ENCODE measurements at places on chromosomes 1 and 21.

DNA sequence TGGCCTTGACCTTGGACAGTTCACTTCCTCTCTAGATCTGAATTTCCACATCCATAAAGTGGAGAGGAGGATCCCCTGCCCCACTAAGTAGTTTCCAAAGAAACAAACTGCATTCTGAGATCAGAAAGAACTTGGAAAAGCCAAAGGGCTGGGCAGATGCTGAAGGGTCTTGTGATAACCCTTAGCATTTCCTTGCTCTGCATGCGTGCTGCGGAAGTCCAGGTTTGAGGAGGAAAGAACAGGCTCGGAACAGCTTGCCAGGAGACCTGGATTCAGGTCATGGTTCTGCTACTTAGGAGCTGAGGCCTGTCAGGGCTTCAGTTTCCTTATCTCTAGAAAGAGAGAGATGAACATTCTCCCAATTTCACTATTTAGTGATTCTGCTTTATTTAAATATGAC, 27.2 kb downstream of the IGFN1 start:
- no peak for DNase-seq

DNA sequence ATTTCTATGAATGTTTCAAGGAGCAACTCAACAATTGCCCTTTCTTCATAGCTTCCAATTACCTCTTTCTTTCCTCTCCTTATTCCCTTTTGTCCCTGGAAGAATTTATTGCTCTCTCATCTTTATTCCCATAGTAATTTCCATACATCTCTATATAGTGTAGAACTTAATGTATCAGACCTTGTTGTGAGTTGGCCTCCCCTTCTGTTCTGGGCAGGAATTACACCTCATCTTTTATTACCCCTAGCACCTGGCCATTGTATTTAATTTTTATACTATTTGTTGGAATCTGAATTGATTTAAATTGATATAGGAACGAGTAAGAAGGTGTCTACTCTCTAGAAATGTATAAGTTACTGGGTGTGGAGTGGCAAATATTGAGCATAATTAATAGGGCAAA, 114.5 kb downstream of the CACHD1 start:
- no peak for DNase-seq

DNA sequence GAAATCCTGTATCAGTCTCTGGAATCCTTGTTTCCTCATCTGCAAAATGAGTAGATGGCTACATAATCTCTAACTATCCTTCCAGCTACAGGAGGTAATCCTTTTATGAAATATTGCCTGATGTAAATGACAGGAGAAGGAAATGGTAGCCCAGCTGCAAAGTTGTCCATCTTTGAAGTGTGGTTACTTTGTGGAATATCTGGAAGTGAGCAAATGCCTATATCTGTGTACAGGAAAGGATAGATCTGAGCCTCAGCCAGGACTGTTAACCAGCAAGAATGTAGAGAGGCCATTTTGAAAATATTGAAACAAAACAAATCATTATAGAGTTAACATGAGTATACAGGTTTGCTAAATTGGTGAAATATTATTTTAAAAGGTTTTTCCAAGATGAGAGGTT, 74.8 kb upstream of the BMP8A start:
- DNase-seq = no peak

- no peak for DNase-seq
Observed at GRCh38 chr1:232992227-232992626, 41.8 kb downstream of the NTPCR start.

DNA sequence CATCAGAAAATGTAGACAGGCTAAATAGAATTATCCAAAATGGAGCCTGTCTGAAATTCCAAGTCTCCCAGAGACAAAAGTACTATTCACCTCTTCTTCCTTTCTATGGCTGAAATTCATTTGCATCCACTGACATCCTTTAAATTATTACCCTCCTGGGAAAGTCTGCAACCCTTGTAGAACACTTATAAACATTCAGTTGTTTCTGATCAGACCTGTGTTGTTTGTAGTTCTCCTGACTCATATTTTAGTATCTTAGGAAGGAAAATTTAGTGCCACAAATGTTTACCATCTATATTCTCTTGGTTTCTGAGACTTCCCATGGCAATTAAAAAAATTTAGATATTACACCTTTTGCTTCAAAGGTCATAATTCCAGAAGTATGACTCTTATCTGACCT, 69.6 kb upstream of the C1orf105 start:
- DNase-seq = no peak

DNA sequence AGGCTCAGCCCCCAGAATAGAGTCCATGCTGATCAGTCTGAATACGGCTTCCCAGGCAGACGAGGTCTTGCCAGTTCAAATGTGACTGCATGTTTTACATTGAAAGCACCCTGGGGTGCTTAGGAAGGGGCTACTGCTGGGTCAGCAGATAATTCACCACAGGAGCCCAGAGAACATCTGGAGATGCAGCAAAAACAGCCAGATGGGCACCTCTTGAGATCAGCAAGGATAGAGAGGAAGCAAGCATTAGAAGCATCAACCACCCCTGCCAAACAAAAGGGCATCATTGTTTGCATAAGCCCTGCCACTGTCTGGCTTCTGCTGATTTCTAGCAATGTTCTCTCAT, 403.1 kb downstream of the RRAGC start:
- no peak for DNase-seq

DNA sequence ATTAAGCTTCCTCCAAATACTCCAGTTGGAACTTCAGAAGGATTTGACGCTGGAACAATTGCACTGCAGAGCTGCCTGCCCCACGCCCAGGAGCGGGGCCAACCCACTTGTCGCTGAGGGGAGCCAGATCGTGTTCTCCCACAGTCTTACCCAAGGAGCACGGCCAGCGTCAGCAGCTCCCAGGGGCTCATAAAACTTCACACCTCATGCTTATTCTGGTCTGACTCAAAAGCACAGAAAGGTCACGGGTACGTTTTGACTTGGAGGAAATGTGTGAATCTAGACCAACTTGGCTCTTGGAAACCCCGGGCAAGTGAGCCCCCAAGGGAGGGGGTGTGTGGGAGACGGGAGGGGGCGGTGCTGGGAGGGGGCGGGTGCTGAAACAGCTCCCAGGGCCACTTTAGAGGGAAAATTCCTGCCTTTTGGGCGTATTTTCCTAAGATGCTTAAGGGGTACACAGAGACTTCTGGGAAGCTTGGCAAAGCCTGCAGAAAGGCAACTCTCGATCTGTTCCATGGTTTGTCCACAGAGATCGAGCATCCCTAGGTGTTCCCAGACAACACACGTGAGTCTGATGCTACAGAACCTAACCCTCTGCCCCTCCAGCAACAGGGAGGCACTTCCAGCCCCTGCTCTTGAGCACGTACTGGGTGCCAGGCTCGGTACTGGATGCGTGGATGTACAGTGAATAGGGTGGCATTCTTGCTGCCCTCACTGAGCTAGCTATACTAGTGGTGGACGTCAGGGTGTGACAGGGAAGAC, 98.9 kb downstream of the DHRS3 start:
- no peak for DNase-seq

DNA sequence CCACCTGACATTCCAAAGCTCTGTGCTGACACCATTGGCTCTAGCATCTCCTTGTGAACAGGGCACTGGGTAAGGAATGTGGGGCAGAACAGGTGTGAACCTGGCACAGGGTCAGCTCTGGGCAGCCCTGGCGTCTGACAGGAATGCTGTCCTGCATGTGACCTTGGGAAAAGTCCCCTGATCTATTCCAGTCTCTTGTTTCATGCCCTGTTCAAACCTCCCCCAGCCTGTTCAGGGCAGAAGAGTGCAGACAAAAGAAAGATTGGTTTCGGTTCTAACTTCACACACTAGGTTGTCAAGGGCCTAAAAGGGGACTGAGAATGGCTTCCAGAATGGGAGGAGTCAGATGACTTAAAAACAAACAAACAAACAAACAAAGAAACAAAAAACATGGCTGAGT, 27.6 kb upstream of the SDHB start:
- DNase-seq = no peak

GRCh38 chr1:94927405-94928175, 680 bp upstream of the CNN3 start:
- DNase-seq = no peak

DNA sequence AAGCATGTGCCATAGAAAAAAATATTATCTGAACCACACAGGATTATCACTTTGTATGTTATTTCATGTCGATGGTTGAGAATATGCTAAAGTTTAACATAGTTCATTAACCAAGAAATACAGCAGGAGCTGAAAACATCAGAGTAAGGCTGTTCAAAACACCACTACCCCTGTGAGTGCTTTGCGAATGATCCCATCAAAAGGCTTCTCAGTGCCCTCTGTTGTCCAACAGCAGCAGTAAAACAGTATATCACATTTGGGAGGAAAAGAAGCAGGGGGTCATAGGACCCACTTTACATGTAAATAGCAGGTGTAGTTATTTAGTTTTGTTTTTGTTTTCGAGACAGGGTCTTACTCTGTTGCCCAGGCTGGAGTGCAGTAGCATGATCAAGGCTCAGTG, 289.4 kb upstream of the FMN2 start:
- DNase-seq = no peak

DNA sequence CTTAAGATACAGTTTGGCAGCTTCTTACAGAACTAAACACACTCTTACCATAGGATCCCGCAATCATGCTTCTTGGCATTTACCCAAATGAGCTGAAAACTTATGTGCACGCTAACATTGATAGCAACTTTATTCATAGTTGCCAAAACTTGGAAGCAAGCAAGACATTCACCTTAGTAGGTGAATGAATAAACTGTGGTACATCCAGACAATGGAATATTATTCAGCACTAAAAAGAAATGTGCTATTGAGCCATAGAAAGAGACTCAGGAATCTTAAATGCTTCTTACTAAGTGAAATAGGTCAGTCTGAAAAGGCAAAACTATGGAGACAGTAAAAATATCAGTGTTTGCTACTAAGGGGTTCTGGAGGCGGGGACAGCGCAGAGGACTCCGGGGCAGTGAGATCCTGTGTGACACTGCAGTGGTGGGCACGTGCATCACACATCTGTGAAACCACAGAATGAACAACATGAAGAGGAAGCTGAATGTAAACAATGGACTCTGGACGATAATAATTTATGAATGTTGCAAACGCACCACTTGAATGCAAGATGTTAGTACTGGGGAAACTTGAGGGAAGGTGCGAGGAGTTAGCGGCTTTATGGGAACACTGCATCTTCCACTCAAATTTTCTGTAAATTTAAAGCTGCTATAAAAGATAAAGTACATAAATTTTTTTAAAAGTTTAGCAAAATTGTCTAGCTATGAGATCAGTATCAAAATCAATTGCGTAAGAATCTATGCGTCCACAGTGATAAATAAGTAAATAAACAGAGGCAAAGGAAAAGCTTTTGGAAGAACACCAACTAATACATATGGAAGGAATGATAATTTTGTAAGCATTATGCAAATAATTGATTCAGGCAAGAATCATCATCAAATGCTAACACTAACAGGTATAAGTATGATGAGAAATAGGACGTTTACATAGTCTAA, 15.4 kb upstream of the SPATC1L start:
- no peak for DNase-seq

GRCh38 chr1:1721201-1721600, 3.0 kb downstream of the CDK11A start:
- no peak for DNase-seq

DNA sequence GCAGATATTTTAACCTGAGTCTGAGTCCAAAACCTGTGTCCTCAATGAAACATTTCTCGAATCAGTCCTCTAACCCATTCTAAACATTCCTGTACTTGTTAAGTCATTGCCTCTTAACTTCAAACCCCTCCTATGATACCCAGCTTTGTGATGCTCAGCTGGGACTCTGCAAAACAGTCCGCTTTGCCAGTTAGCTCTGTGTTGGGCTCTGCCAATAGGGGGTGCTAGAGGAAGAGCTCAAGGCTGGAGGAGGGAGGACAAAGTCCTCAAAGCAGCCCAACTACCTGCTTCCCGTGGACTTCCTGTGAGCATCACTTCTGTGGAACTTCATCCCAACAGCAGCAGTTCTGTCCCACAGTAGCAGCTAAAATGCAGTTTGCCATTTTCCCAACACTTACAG, 38.1 kb upstream of the SYT14 start:
- DNase-seq = no peak

GRCh38 chr1:223620297-223620897, 45.1 kb downstream of the CAPN8 start:
- no peak for DNase-seq

GRCh38 chr1:208335371-208336136, 91.4 kb upstream of the PLXNA2 start:
- no peak for DNase-seq

- no peak for DNase-seq
Observed at GRCh38 chr1:29251164-29252124, 15.1 kb downstream of the PTPRU start.

DNA sequence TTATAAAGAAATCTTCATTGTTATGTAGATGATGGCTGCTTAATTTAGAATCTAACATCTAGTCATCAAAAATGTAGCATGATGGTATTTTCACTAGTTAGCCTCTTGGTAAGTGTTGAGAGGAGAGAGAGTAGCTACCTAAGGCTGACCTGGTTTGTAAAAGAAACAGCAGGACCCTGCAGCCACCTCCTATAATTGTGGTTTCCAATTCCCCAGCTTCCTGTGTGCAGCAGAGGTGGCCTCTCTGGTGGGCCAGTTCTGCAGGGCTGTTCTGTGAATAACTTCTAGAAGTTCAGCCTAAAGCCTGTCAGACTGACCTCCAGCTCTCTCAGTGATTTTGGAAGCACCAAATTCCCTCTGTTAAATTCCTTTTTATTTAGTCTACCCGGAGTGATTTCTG, 246.4 kb upstream of the LRRC7 start:
- no peak for DNase-seq

DNA sequence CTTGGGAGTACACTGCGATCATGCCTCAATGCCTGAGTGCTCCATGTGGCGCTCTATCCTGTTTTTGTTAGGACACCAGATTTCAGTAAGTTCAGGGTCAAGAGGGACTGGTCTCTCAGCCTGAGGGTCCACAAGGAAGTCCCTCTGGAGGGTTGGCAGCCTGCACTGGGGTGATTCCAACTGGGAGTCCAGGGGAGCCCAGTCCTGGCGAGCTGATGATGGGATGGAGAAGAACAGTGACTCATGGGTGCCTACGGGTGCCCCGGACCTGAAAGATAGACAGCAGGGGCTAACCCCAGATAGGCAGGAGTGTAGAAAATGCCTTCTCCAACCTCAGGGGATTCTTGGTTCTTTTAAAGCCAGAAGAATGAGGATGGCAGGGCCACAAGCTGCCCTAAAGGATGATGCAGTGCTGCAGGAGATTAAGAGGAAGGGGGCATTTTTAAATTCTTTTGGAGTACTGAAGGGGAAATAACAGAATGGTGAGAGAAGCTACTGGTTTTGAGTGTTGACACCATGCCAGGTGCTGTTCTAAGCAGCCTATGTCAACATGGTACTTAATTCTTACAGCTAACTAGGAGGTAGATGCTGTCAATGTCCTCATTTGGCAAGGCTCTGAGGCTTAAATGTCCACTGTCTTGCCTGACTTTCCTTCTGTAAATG, 68.4 kb upstream of the TLR5 start:
- DNase-seq = no peak

DNA sequence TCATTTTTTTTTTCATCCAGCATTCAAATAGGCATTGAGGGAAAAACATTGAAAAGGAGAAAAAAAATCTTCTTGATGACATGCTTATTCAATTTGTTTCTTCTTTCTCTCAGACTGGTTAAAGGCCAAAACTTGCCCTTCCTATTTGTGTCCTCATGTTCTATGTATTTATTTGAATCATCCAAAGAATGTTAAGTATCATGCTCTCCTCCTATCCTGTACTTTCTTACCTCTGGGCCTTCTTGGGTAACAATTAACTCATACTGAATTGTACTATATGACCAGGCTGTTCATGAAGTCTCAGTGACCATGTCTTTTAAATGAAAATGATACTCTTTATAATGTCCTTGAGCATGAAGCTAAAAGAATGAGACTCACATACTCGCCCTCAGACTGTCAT, 36.5 kb upstream of the DENND1B start:
- no peak for DNase-seq

Measured in T-helper 17 cell (primary cell).